ENCODE measurements at places on chromosomes 2 and 18.

DNA sequence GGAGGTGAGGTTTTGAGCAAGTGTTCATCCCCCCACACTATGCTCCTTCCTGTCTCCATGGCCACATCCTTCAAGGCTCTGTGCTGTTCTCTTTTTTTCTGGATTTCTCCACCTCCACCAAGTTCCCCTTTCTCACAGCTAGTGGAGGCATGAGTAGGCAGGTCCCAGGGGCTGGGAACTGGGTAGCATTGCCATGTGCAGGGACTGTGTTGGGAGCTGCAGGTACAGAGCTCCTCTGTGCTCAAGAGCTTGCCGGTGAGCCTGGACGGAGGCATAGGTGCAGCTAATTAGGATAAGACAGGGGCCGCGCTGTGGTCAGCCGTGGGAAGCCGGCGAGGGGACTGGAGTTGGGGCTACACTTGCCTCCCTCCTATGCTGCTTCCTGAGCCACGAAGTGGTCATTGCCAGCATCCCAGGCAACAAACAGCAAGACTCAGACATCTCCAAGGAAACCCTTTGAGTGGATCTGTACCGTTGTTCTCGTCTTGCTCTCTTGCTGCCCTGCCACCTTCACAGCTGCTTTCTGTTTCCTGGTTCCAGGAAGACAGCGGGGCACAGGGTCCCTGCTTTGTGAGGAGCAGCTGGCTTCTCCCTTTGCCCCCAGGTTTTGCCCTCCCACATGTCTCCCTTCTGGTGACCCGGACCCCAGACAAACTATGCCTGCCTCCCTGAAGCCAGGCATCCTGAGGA lies 36.9 kb downstream of the ATOH8 start:
- DNase-seq = no peak

GRCh38 chr18:49621301-49621700 lies 59.4 kb downstream of the LIPG start:
- DNase-seq = no peak

- DNase-seq = no peak
Measured at GRCh38 chr2:40048506-40048905, 269.4 kb upstream of the THUMPD2 start.

GRCh38 chr2:50535971-50536759 lies 495.8 kb downstream of the NRXN1 start:
- no peak for DNase-seq

GRCh38 chr2:113219889-113220641 lies 46.3 kb downstream of the PSD4 start:
- no peak for DNase-seq

DNA sequence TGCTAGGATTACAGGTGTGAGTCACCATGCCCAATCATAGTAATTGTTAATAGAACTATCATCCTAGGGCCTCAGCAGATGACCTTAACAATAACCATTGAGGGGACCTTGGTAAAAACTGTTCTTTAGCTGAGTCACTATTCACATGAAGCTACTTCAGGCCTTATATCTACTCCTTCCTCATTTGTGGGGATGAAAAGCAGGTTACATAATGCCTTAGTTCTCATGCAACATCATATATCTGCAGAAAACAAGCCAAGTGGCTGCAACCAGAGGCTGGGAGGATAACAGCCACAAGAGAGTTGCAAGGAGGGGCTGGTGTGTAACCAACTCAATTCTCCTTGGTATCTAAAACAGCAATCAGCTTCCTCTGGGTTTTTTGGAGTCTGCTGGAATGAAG lies 445.4 kb downstream of the NBAS start:
- no peak for DNase-seq

DNA sequence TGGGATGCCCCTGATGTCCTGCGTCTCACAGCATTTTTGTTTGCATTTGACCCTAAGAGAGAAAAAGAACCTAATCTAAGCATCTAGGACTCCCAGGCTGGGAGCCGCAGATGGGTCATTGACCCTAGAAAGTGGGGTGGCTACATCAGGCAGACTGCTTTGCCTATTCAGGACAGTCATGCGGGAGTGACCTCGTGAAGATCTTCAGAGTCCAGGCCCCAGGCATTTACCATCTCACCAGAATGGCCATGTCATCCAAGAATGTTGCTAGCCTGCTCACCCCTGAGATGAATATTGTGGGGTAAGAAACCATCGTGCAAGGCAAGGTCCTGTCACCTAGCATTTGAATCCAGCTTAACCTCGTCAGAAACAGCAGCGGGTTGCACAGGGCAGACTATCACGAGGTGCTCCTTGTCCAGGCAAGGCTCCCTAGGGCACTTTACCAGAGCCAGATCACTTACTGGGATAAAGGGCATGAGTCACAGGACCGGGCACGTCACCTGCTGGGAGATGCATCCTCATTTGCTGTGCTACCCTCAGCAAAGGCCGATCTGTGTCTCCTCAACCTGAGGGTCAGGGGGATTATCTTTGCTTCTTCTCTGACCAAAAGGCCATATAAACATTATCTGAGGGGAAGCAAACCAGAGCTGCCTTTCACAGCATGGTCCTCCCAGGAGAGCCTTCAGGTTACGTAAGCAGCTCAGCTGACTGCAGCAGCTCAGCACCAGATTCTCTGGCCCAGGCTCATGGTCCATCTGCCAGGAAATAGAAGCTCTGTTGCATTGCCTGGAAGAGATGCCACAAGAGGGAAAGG lies 162.3 kb downstream of the ACKR3 start:
- peak; percentile 75 for DNase-seq

- DNase-seq = no peak
Measured at GRCh38 chr2:85875350-85876050, 13.3 kb downstream of the ST3GAL5 start.

DNA sequence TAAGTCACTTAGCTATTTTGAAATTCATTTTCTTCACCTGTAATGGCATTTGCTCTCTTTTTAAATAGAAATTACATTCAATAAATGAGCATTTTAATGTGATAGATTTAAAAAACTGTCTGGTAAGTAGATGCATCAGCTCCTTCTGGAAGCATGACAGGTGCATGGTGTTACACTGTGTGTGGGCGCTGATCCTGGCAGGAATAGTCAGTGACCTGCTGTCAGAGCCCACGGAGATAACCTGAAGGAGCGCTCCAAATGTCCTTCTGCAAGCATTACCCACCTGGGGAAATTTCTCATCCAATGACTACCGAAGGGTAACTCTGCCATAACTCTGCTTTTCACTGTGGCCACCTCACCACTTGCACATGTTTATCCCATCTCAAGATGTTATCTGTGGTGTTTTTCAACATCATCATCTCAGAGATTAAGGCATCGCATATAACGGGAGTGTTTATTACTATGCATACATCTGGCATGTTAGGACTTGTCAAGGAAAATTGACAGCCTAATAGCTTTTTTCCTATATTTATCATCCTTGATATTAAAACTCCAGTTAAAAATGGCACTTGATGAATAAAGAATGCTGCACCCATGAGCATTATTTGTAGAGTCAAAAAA lies 637.3 kb downstream of the ERBB4 start:
- DNase-seq = no peak

GRCh38 chr2:49404108-49404507 lies 249.8 kb upstream of the FSHR start:
- no peak for DNase-seq

DNA sequence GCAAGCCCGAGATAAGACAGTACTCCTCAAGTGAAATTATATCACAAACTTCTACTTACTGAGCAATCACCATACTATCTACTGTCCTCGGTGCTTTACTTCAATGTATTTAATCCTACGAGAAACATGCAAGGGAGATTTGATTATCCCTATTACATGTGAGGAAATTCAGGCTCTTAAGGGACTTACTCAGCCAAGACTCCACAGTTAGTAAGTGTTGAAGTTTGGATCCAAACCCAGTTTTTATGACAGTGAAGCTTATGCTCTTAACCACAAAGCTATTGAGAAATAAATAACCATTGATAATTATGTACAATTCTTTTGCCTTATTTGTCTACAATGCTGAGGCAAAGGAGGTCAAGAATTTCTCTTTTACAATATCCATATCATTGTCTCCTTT lies 672.9 kb upstream of the ACVR2A start:
- DNase-seq = no peak

GRCh38 chr2:105396254-105397024 lies 2.4 kb downstream of the FHL2 start:
- peak; percentile 71 for DNase-seq

DNA sequence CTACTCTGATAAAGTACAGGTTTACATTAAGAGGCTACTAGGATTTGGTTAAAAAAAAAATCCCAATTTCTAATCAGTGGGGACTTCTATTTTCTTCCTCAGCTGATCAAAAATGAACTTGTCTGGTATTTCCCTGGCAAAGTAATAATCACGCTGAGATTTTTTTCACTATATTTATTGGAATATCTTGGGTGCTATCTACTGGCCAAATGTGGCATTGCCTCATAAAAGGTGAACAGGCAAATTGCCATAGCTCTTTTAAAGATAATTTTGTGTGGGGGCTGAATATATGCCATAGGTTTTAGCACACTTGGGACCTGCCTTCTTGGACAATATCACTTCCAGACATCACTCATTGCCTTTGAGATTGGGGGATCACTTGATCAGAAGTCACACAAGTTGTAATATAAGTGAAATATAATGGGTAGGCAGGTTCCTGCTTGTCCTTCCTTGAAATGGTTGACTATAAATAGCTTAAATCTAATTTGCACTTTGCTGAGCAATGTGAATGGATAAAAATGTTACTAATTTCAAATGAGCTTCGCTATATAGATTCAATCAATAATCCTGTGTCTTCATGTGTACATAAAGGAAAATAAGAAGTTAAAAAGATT lies 7.0 kb upstream of the NXPH2 start:
- DNase-seq = no peak

GRCh38 chr18:25229081-25229480 lies 122.9 kb downstream of the ZNF521 start:
- no peak for DNase-seq

DNA sequence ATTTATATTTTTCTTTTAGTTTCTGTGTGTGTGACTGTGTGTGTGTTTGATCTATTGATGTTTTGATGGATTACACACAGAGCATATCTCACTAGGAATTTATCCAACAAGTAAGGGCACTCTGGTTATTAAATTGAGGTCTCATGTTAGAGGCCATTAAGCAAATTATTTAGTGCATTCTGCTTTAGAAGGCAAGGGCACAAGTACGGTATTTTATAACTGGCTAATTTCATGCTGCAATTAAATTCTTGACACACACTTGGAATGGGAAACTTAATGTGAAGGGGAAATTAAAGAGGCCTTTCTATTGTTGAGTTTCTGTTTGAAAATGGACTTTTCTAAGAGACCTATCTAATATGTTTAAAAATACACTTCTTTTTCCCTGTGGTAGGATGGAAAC lies 25.8 kb downstream of the NYAP2 start:
- DNase-seq = no peak

DNA sequence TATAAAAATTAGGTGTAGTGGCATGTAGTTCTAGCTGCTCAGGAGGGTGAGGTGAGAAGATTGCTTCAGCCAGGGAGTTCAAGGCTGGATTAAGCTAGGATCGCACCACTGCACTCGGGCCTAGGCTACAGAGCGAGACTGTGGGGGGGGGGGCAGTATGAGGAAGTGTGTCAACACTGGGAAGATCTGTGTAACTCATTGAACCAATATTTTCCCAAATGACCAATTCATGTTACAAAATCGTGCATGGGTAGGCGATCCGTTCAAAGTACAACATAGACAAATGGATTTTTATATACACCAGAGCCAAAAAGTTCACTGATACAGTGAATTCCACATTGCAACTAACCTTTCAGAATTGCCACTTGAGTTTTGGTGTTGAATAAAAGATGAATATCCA lies 8.1 kb downstream of the SMAD4 start:
- no peak for DNase-seq

- DNase-seq = peak; percentile 87
Measured at GRCh38 chr2:189580658-189581353, at the start of gene SLC40A1. Gene SLC40A1, minus strand, starts transcription at chr2:189580786. Its CDS starts 326 bp downstream, at chr2:189580460.

DNA sequence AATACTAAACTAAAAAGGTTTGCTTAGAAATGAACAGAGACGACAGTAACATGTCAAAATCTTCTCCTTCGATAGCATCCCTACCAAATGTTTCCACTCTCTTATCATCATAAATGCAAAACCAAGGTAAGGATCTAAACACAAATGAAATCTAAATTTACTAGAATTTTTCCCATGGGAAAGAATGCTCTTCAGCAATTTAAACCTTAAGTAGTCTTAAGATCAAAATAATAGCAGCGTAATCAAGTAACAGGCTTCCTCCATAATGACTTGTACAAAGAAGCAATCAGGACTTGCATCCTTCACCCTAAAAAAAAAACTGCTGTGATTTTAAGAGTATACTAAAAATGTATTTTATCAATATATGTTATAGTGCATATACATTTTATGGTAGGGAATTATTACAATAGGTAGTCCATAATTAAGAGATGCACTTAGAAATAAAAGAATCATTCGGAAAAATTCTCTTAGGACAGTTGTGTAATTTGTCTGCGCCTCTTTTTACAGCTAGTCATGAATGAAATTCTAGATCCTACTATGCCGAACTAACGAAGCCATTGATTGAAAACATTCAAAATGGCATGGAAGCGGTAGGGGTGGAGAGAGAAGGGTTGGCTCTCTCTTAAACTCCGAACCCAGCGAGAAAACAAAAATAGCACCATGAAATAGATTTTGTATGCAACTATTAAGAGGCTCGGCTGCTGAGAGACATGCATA lies 1.3 kb downstream of the PGAP1 start:
- no peak for DNase-seq

DNA sequence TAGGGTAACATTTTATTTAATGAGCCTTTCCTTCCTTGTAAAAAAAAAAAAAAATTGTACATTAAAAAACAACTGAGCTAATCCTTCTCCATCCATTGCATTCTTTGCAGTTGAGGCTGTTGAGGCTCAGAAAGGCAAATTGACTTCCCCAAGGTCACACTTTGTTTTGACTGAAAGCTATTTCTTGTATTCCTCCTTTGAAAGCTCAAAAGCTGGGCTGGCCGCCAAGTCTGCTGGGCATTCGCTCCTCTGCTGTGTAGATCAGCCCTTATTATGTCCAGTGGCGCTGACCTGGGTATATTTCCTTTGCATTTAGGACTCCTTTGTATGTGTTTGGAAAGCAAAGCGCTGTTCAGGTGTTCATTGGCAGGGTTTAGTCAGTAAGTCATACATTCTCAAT lies 44.0 kb downstream of the SGPP2 start:
- no peak for DNase-seq

DNA sequence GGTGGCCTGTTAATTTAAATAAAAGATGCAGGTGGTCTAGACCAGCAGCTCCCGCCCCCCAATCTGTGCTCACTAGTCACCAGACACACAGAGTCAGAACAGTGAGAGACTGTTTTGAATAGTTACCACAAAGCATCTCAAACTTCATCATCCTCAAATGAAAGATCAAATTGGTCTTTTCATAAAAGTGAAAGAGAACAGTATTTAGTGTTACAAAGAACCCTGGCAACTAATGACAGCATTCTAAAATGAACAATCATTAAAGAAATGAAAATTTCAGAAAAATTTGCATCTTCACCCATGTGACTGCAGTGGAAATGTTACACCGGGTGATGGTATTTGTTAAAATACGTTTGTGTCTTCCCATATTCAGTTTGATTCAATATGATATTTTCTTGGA lies 65.5 kb upstream of the PMAIP1 start:
- DNase-seq = no peak
